ENCODE measurements at places on chromosomes 7 and 10.

DNA sequence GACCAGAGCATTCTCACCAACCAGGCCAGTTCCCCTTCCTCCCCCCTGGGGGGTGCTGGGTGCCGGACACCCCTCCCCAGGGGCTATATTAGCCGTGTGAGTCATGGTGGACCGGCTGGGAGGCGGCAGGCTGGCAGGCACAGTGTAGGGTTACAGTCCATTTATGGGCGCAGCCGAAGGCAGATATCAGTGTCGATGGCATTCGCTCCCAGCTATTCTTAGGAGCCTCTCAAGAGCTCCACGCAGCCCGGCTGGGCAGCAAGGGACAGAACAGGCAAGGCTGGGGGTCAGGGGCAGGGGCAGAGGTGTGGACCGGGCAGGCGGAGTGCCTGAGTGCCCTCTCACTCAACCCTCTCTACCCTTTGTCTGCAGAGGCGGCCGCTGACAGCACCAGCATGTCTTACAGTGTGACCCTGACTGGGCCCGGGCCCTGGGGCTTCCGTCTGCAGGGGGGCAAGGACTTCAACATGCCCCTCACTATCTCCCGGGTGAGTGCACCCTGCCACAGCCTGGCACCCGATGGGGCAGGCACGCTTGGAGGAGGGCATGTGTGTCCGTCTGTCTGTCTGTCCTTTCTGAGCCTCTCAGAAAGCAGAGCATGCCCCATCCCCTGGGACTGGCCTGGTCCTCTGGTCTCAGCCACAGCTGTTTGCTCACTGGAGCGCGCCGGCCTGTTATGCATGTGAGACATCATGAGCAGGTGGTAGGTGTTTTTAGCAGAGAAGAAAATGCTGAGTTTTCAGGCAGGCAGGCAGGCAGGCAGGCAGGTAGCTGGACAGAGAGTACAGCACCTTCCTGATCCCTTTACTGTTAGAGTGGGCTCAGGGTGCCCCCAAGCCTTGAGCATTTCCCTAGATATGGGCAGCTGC is at the start of gene LDB3:
TSS of gene LDB3 (plus strand) at position 215 of the 869 bp plus-strand sequence. CDS start at position 396, 181 bp downstream.
- peak; percentile 62 for DNase-seq

- DNase-seq, result no peak
Measured at GRCh38 chr10:132698761-132699391, 87.1 kb downstream of the NKX6-2 start.

DNA sequence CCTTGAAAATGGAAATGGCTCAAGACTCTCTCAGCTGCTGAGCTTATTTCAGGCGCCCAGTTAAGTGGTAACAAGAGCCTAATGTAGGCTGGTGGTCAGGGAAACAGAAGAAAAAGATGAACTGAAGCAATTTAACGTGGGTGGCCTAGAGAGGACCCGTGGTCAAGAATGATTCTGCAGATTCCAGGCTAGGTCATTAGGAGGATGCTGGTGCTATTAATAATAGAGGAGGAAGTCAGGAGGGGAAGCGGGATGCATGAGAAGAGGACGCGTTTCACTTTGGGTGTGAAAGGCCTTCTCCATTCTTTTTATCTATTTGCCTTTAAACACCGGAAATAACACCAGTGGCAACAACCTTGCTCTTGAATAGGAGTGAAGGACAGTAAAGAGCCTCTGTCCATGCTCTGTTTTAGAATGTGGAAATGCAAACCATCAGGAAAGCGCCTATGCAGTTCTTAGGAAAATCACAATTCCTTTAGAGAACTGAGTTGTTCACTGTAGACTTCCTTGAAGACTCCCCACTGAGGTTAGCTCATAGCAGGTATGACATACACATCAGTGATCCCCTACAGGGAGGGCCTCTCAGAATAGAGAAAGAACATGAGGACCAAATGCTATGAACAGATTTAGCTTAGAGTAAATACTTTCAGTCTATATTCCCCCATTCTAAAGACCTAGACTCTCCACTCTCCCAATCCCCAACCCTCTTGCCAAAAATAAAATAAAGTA is 8.6 kb downstream of the LIPA start:
- DNase-seq, result no peak

- peak; percentile 89 for DNase-seq
Measured at GRCh38 chr7:100428199-100428966, at the start of gene ZCWPW1. Gene ZCWPW1 (minus strand): TSS chr7:100428703. CDS start chr7:100420649, 8,054 bp downstream.
